ENCODE measurements at places on chromosomes 2 and 18. TPM values are rescaled to one million over a fixed set of nuclear protein-coding genes. Genes with fewer than 3 reads are reported as not detected.

The UGT1A4 gene
- not detected for polyA plus RNA-seq

The CLHC1 gene
- polyA plus RNA-seq: 12.9 TPM

The FBLN7 gene
- not detected for polyA plus RNA-seq

The MC5R gene
- not detected for polyA plus RNA-seq

The SH3BP4 gene
- 0.03 TPM for polyA plus RNA-seq

The TRPM8 gene
- not detected for polyA plus RNA-seq

The RIT2 gene
- polyA plus RNA-seq: not detected

The DSG1 gene
- 0.16 TPM for polyA plus RNA-seq

DNA sequence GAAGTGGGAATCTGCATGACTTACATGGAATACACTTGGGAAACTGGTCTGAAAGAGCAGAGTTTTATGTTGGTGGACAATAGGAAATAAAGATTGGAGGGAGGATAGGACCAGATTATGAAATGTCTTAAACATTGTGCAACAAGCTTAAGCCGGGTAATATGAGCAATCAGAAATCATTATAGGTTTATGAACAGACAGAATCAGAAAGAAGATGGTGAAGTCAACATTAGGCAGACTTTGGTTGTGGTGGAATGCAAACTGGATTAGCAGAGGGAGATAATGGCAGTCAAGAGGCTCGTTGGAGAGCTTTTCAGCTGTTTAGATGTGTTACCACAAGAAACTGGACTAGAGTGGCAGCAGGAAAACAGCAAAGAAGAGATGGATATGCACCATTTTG, 43.5 kb downstream of the CRIM1 start:
- DNase-seq: no peak

DNA sequence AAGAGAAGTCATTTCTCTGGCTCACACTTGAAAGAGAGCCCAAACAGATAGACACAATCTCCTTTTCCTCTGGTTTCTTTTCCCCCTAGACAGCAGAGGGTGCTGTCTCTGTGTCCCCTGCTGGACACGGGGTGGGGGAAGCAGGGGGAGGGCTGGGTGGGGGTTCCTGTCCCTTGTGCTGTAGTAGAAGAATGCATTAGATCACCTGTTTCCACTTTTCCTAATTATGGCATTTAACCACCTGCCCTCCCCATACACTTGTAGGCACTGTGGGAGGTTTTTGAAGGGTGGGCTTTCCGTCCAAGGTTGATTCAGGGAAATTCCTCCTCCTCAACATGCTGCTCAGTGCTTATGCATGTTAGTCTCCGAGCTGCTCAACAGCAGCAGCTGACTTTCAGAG, 206.2 kb upstream of the EPAS1 start:
- DNase-seq: no peak

DNA sequence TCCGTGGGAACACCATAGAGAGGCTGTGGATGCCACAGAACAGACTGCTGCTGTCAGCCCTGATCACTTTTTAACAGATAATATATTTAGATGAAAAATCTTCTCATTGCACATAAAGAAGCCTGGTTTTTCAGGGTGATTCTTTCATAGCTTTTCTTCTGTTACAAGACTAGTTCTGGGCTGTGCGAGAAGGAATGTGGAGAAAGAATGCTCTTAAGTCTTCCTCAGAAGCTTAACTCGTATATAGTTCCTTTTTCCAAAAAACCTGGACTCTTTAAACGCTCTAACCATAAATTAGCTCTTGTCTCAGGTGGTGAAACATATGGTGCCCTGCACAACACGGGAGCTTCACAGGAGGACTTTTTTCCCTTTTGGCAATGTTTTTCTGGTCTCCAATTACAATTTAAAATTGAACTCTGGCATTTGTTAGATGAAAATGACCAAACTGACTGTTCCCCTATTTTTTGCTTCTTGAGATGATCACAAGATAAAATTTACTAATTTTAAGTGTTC, 125.9 kb upstream of the SMAD7 start:
- DNase-seq: no peak

DNA sequence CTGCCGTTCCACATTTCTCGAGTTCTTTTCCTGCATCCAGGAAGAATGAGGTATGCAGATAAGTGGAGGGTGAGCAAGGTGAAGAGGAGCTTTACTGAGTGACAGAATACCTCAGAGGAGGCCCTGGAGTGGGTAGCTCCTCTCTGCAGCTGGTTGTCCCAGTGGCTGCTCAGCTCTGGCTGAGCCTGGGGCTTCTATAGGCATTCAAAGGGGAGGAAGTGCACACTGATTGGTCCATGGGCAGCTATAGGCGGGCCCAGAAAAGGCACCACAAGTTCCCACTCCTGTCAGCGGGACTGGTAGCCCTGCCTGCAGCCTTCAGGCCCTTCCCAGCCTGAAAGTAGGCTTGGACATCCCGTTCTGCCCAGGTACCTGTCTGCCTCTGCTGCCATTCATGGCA, 94.7 kb downstream of the DOK6 start:
- DNase-seq: no peak

DNA sequence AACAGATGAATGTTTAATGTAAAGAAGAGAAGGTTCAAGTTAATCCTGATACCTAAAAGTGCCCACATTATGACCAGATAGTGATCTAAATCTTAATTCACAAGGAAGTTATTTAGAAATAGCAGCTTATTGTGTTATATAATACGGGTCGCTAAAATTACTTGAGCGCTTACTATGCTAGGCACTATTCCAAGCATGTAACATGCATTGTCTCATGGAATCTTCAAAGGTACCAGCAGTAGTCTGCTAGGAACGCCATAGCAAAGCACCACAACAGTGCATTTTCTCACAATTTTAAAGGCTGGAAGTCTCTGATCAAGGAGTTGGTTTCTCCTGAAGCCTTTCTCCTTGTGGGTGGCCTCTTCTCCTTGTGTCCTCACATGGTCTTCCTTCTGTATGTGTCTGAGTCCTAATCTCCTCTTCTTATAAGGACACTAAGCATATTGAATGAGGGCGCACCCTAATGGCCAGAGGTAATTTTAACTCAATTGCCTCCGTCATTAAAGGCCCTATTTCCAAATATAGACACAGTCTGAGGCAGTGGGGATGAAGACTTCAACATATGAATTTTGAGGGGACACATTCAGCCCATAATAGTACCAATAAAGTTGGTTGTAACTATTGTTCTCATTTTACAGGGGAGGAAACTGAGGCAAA, 118.4 kb downstream of the LRRC30 start:
- DNase-seq: no peak

GRCh38 chr2:86006524-86006923, 99.2 kb downstream of the POLR1A start:
- no peak for DNase-seq

DNA sequence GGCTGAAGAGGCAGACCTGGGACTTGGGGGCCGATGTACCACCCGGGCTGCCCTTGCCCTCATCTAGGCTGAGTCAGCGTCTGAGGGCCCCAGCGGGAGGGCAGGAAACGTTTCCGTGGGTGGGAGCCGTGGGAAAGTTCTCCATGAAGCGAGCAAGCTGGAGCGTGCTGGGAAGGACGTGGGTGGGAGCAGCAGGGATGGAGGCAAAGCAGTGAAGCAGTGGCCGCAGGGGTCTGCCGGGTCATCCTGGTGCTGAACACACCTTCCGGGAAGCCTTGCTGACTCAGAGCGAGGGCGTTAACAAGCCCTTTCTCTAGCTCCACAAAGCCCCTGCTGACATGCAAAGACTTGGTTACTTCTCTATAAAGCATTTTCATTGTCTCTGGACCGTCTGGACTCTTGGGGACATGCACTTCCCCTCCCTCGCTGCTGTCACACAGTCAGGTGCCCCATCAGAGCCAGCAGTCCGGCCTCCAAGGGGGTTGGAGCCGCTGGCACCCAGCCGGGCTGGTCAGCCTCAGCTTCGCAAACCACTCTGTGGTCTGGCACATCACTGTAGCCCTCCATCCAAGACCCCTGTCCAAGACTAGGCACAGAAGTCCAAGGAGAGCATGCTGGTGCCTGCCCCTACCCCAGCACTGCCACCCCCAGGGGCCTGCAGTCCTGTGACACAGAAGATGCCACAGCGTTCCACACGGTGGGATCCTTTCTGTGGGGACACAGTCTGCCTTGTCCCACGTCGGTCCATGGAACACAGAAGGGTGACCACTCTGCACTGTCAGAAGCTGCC, 115.1 kb upstream of the GPC1 start:
- DNase-seq: peak; percentile 14

- DNase-seq: no peak
Observed at GRCh38 chr2:42321452-42322064, 39.5 kb downstream of the COX7A2L start.

DNA sequence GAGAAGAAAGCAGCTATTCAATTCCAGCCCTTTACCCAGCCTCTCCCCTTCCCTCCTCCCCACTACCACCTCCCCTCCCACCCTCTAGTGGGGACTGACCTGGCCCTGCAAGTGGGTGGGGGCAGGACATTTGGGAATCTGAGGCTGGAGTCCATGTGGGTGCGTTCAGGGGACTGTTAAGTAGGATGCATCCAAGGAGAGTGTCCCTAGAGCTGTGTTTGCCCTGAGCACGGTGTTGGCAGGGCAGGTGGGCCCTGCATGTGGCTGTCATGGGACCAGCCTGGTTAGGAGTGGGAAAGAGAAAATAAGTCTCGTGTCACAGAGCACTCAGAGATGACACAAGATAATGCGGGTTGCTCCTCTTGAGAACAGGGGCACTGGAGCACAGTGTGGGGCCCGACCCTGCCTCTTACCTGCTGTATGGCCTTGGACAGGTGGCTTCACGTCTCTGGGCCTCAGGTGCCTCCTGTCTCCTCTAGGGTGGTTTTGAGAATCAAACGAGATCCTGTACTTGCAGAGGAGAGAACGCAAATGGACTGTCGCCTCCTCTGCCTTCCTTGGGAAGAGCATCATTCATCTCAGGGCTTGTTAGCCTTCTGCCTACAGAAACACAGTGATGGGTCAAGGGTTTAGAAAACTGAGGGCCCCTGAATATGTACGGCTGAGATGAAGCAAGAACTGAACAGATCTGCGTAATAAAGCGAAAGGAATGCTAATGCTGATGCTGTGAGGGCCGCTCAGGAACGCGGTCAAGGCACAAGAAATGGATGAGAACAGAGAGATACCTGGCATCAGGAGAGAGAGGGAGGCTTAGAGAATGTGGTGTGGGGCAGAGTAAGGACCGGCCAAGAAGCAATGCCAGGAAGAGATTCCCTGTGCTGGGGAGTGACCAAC, 187.7 kb upstream of the HAAO start:
- DNase-seq: no peak

DNA sequence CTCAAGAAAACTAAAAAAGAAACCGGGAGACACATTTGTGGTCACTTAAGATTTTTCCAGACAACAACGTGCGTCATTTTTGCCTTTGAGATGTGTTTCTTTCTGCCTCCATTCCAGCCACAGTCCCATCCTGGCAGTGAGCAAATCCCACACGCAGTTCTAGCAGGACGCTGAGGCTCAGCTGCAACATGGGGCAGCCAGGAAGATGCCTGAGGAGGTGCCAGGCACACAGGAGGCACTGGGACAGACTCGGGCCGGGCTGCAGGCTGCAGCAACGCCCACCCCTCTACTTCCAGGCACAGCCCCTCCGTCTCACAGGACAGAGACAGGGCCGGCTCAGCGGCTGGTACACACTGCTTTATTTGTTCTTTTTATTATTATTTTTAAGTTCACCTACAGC, 13.1 kb downstream of the KLF11 start:
- no peak for DNase-seq

GRCh38 chr18:41134426-41134825, 820.6 kb upstream of the PIK3C3 start:
- DNase-seq: no peak

- peak; percentile 88 for DNase-seq
Observed at GRCh38 chr2:207394812-207395534, 134.8 kb upstream of the CREB1 start.

- no peak for DNase-seq
Observed at GRCh38 chr18:48991319-48991660, 40.5 kb upstream of the SMAD7 start.

DNA sequence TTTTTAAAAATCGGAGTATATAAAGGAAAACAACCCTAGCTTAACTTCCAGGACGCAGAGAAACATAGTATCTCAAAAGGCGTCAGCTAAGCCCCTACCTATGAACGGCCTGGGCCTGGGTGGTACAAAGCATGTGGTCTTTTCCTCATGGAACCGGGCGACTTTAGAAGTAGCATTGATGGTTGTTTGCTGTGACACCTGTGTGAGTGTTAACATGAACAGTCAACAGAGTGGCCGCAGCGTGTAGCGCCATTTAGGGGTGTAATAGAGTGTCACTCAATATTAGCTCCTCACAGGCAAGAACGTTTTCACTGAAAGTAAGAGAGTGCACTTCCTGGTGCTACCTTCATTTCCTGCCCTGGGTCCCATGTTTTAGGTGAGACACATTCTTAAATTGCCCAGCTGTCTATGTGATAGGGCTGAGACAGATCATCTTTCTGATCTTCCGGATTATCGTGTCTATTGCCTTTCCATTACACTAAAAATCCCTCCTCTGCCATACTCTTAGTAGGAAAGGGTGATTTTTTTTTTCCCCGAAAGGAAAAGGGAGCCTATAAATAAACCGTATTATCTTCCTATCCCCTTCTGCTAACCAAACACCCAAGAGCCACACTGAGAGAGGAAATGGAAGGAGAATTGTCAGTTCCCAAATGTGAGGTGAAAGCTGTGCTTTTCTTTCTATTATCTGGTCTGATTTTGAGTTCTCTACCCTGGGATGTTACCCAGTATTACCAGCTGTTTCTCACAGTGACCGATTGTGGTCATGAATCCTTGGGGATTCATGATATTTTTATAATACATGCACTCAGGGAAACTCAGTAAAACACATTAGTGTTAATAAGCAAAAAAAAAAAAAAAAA, 1.3 kb downstream of the GORASP2 start:
- DNase-seq: no peak

DNA sequence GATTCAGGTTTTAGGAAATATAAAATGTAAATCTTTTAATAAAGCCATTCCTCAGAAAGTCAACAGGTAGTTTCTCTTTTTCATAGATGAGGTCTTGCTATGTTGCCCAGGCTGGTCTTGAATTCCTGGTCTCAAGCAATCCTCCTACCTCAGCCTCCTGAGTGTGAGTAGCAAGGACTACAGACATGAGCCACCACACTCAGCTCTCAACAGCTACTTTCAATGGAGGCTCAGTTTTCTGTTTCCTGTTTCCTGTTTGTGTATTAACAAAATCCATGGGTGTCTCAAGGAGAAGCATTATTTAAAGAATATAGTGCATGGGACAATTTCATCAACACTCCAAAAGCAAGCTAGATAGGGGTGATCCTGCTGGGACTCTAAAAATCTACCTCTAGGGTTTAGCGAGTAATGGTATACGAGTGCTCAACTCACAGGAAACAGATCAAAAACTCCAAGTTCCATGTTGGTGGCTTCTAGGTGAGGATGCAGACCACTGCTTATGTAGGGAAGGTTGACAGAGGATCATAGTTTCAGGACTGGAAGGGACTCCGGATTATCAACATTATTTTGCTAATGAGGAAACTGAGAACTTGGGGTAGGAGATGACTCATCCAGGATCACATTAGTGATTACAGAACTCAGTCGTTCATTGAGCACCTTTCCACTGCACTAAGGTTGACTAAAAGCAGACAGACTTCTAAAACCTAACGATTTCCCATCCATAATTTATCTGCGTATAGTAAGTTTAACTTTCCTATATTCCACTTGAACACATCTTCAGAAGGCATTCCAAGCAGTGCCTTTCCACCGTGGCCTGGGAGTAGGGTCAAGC, 61.7 kb upstream of the WIPF1 start:
- no peak for DNase-seq

GRCh38 chr2:32711219-32711618, 83.4 kb downstream of the TTC27 start:
- DNase-seq: no peak

GRCh38 chr2:167759531-167759930, 487.9 kb downstream of the STK39 start:
- peak; percentile 11 for DNase-seq
